ENCODE measurements at places on chromosomes 4 and X. TPM values are rescaled to one million over a fixed set of nuclear protein-coding genes. Genes with fewer than 3 reads are reported as not detected.

Gene GBA3
- 59.0 TPM for polyA plus RNA-seq

Gene SSX5
- polyA plus RNA-seq: not detected

Gene ZXDA
- 1.2 TPM for polyA plus RNA-seq

Gene RHOXF1
- 0.97 TPM for polyA plus RNA-seq

Gene UGT8
- polyA plus RNA-seq: 20.0 TPM

Gene CPEB2
- polyA plus RNA-seq: 7.9 TPM

Gene ARSJ
- 3.6 TPM for polyA plus RNA-seq

Gene CYSLTR1
- polyA plus RNA-seq: 1.5 TPM

DNA sequence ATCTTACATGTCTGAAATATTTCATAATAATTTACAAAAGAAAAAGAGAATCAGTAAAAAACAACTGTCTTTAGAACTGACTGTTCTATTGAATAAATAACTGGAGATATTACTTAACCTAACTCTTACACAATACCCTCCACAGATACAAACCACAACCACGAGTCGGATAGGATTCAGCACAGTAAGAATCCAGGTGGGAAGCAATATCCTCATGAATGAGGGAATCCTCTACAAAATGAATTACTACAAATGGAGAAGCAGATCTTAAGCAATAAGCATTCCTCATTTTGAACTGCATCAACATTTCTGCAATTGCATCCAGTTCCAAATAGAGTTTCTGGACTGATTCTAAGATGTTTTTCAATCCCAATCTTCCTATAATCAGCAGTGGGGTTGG is 227.1 kb downstream of the SH2D1A start:
- DNase-seq: no peak

- no peak for DNase-seq
These were observed 40.9 kb downstream of the COX18 start for GRCh38 chr4:73028621-73029020.

GRCh38 chr4:1767770-1768366 is 25.2 kb upstream of the FGFR3 start:
- DNase-seq: peak; percentile 66

- no peak for DNase-seq
These were observed 47.9 kb downstream of the CEP135 start for GRCh38 chr4:55996646-55997045.

- no peak for DNase-seq
These were observed 18.0 kb downstream of the LYAR start for GRCh38 chr4:4271912-4272311.

DNA sequence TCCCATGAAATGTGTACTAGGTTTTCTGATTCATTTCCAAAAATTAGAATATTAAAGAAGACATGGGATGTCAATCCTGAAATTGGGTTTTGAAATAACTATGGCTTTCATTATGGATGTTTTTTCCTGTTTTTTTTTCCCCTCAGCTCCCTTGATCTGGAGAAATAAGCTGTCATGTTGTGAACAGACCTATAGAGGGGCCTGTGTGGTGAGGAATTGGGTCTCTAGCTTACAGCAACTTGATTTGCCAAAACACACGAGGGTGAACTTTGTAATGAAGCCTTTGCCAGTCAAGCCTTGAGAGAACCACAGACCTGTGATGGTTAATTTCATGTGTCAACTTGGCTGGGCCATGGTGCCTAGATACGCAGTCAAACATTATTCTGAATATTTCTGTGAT is 2413.6 kb downstream of the PCDH7 start:
- no peak for DNase-seq

GRCh38 chrX:123186801-123187200 is 2.7 kb downstream of the GRIA3 start:
- DNase-seq: no peak

GRCh38 chrX:120429776-120430540 is 39.1 kb downstream of the LAMP2 start:
- DNase-seq: no peak

DNA sequence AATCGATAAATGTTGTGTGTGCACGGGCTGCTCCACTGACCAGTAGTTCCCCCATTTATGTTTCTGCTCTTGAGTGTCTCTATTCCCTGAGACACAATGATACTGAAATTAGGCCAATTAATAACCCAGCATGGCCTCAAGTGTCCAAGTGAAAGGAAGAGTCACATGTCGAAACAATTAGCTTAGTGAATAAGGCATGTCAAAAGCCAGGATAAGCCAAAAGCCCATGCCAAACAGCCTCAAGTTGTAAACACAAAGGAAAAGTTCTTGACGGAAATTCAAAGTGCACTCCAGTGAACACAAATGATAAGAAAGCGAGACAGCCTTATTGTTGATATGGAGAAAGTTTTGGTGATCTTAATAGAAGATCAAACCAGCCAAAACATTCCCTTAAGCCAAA is 167.1 kb upstream of the C1QTNF7 start:
- DNase-seq: no peak

DNA sequence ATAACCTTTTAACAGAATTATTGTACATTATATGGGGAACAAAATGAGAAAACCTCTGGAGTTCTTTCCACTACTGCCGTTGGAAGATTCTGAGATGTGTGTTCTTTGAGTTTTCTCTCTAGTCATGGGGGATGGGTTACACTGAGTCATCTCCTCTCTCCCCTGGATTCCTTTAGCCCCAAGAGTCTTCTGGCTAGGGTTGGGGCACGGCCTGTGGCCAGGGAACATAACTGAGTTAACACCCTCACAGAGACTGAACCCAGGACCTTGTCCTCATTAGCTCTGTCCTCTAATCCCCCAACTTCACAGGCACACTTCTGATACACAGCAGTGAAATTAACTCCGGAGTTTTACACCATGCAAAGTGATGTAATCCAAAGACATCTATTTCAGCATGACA is 142.3 kb upstream of the F9 start:
- no peak for DNase-seq

- no peak for DNase-seq
These were observed 8.9 kb downstream of the FHIP1A start for GRCh38 chr4:151417766-151418376.

DNA sequence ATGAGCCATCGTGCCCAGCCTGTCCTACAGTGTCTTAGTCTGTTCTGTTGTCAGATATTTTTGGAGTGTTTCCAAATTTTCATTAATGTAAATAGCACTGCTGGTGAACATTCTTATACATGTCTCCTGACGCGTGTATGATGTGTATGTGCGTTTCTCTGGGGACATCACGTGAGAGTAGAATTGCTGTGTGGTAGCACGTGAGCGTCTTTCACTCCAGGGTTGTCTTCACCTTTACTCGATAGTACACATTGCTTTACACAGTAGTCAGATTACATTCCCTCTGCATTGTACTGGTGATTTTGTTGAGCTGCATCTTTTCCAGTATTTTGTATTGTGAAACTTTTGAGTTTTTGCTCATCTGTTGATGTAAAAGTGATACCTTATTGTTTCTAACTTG is 60.0 kb downstream of the ARHGAP10 start:
- no peak for DNase-seq

DNA sequence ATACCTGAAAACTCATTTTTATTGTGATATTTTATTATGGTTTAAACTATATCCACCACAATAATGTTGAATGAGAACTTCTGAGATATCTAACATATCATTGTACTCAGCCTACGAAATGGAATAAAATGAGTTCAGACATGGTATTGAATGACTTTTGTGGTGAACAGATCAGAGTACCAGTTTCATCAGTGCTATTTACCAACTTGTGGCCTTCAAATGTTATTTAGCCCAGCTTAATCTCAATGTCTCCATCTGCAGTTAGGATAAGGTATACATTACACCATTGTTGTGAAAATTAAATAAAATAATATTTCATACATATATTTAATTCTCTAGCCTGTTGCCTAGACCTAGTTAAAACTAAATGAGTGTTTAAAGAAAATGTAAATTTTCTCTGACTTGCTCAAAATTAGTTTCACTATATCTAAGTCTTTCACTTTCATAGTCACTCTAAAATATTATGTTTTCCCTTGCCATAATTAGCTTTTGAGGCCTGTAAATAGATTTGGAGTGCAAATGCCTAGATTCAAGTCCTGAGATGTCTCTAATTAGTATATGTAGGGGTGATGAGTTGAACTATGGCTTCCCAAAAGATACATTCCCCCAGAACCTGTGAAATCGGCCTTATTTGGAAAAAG is 594.2 kb downstream of the STPG2 start:
- DNase-seq: no peak

DNA sequence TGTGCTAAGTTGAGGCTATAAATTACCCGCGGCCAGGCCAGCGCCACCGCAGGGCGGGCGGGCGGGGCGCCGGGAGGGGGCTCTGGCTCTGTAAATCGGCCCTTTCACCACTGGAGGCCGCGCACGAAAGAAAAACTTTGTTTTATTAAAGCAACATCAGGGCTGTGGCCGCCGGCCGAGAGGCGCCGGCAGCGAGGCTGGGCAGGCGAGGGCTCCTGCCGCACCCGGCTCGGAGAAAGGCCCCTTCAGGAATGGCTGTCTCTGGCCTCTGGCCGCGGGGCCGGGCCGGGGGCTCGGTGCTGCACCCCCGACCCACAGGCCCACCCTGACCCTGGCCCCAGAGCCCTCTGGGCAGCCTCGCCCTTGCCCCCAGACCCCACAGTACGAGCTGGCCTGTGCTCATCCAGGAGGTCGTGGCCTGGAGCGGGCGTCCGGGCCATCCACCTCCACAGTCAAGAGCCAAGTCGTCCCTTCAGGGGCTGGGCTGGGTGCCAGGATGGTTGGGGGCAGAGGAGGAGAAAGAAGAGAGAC is 29.5 kb upstream of the FGFR3 start:
- peak; percentile 87 for DNase-seq

- DNase-seq: no peak
These were observed 16.8 kb upstream of the KIAA0232 start for GRCh38 chr4:6765703-6766102.

- no peak for DNase-seq
These were observed 257.0 kb upstream of the AGTR2 start for GRCh38 chrX:115913575-115913974.

DNA sequence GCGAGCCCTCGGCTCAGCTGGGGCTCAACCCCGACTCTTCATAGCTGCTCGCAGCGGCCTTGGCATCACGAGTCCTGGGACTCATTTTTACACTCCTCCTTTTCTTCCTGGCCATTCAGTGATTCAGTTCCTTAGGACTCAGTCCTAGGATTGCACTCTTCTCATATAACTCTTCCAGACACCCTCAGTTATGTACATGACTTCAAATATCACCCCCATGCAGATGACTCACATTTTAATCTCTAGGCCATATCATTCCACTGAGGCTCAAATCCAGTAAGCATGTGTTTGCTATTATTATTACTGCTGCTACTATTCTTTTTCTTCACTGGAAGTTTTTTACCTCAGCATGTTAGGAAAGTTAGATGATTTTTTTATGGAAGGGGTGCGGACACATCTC is 14.4 kb downstream of the ITGB1BP2 start:
- DNase-seq: no peak

- no peak for DNase-seq
These were observed 412.7 kb downstream of the KCNIP4 start for GRCh38 chr4:21535898-21536297.

DNA sequence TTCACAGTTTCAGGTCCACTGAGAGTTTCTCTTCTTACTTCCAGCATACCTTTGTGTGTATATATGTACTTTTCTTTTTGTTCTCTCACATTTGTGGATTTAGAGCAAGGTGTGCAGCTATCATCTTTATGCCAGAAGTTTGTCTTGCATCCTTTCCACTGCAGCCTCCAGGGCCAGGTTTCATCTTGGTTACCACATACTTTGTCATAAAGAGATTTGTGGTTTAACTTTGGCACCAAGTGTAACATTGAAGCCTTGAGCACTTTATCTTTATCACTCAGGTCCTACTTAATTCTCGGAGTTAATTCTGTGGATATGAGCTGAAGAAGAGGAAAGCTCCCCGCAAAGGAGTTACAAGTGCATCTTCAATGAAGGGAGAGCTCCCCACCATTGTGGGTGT is 31.4 kb upstream of the VMA21 start:
- no peak for DNase-seq

GRCh38 chr4:182502064-182502463 is 258.9 kb downstream of the TENM3 start:
- DNase-seq: no peak

GRCh38 chr4:184265546-184266351 is 48.1 kb upstream of the ENPP6 start:
- no peak for DNase-seq

DNA sequence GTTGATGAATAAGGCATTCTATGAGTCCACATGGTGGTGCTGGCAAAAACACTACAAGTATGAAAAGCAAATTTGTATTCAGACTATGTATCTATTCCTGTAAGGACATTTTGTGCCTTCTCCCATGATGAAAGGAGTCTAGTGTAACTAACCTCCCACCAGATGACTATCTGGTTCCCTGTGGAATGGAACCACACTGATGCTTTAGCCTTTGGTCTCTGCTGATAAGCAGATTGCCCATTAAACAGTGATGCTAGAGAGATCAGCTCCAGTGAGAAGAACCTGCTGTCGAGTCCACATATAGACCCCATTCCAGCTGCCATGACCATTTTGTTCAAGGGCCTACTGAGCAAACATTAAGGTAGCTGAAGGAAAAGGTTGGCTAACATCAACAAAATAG is 10.5 kb upstream of the THOC2 start:
- no peak for DNase-seq

DNA sequence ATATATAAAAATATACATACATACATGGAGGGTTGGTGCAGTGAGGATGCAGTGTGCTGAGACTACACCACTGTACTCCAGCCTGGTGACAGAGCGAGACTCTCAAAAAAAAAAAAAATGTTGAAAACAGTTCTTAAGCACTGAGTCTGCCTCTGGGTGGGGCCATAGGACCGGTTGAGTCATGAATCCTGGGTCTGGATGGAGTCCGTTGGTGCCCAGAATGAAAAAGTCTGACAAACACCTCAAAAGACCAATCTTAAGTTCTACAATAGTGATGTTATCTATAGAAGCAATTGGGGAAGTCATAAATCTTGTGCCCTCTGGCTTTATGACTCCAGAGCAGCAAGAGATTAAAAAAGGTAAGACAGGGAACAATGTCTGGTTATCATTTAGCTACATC is 70.4 kb downstream of the FGFBP1 start:
- no peak for DNase-seq

- no peak for DNase-seq
These were observed 74.0 kb upstream of the BCOR start for GRCh38 chrX:40171513-40172400.

DNA sequence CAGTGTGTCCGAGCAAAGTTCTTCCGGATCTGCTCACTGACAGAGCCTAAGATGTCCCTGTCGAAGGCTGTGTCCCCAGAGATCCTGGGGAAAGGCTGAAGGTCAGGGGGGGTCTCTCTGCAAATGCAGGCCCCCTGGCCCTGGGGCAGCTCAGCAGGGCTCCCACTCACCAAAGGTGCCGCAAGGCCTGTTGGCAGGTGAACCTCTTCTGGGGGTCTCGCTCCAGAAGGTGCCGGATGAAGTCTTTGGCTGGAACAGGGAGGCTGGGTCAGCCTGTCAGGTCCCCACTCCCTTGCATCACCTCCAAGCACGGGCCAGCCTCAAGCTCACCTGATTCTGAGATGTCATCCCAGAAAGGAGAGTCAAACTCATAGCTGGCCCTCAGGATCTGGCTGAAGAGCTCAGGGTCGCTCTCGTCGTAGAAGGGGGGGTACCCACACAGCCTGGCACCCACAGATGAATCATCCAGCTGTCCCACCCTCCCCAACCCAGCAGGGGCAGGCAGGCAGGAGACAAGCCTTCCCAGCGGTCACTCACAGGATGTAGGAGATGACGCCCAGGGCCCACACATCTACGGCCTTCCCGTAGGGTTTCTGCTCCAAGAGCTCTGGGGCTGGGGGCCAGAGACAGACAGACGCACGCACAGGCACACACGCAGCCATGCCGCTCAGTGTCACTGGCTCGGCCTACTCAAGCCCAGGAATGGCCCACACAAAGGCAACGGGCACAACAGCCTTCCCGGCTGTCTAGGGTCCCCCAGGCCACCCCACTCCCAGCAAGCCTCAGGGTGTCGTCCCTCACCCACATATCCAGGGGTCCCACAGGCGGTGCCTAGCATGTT is 2.6 kb downstream of the PNCK start:
- no peak for DNase-seq
